ENCODE measurements at places on chromosomes 5 and 9.

GRCh38 chr5:134138416-134139376 is 24.2 kb downstream of the TCF7 start:
- peak; percentile 63 for DNase-seq

DNA sequence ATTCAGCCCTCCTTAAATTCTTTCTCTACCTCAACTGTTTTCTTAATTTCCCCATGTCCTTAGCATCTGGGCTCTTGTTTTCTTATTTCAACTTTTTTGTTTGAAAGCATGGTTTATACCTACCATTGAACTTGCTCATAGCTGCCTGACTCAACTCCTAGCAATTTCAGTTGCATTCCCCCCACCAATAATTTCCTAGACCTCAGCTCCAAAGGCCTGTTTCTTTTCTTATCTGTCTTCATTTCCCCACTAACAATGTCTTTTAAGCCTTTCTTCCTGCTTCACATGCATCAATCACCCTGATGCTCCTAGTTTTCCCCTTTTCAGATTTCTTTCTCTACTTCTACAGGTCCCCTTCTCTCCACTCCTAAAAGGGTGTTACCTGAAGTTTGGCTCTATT is 129.7 kb upstream of the PDE4D start:
- DNase-seq = no peak

DNA sequence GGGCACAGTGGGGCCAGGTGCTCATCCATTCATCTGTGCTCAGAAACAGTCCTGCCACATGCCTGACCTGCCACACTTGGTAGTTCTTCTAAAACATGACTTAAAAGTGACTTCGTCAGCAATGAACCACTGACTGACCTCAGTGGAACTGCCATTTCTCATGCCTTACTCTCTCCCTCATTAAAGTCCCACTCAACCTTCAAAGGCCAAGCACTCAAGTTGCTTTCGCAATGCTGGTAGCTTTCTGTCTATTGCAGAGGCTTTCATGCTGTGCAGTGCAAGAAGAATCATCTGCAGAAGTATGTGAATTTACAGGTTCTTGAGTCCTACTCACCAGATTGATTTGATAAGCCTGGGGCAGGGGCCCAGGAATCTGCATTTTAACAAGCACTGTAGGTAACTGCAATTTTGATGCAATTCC is 23.9 kb downstream of the B4GALT1 start:
- DNase-seq = no peak

DNA sequence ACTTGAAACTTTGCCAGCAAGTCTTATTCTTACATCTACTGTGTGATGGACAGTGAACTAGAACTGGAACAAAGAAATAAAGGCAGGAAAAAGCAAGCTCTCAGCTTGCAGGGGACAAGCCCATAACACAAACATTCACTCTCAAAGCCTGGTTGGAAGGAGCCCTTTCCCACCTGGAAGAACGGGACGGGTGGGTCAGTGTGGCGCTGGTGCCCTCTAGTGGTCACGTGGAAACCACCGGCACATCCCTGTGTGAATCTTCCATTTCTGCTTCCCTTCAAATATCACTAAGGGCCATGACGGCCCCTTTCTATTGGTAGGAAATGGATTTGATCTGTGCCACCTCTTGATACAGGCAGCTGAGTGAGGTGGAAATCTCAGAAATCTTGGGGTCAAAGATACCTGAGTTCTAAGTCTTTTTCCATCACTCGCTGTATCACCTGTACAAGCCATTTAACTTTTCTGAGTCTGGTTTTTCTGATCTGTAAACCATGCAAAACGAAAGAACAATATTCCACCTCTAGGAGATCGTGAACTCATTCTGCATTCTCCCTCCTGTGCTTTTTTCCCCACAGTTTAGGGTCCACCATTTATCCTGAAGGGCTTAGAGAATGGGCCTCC is 211.6 kb downstream of the MSX2 start:
- peak; percentile 30 for DNase-seq

- no peak for DNase-seq
These were observed 529 bp downstream of the CSNK1A1 start for GRCh38 chr5:149550594-149551226.

- no peak for DNase-seq
These were observed 39.3 kb downstream of the SECISBP2 start for GRCh38 chr9:89357331-89358197.

- DNase-seq = no peak
These were observed 16.4 kb downstream of the TENT4A start for GRCh38 chr5:6729386-6730310.

Measured in activated CD4-positive, alpha-beta T cell treated with anti-CD3 and anti-CD28 coated beads for 24 hours (primary cell).